NCI-H1694 (cell line): ENCODE measurements at places on chromosomes 3 and 15.

GRCh38 chr3:34727700-34728099 lies 911.6 kb upstream of the ARPP21 start:
- DNase-seq: no peak

DNA sequence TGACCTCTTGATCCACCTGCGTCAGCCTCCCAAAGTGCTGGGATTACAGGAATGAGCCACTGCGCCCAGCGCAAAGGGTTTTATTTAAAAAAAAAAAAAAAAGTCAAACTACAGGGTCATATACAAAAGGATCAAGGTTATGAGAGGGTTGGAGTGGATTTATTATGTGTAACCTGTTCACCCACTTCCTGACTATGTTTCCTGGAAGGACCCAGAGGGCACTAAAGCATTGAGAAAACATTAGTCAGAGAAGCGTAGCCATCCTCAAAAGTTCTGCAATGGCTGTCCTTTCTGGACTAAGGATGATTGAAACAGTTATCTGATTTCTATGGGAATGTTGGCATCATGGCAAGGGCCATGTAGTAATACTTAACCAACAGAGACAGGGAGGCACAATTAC lies 7.3 kb upstream of the SCAPER start:
- no peak for DNase-seq

GRCh38 chr3:192884777-192885773 lies 32.6 kb downstream of the MB21D2 start:
- DNase-seq: no peak

DNA sequence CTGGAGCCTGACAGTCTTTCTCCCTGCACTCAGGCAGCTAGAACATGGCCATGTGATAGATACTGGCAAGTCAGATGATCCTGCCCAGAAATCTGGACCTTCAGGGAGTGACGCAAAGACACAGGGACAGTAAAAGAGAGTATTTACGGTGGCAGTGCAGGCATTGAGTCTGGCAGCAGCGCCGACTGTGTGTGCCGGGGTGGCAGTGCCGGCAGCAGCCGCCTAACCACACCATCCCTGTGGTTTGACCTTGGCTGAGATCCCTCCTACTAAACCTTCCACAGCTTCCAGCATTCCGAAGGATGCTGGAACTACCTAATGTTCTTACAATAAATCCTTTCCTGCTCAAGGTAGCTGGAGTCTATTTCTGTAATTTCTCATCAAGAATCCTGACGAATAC lies 4.6 kb upstream of the TSPAN3 start:
- DNase-seq: no peak

- no peak for DNase-seq
These were observed 75.3 kb upstream of the HRH1 start for GRCh38 chr3:11078826-11079515.

DNA sequence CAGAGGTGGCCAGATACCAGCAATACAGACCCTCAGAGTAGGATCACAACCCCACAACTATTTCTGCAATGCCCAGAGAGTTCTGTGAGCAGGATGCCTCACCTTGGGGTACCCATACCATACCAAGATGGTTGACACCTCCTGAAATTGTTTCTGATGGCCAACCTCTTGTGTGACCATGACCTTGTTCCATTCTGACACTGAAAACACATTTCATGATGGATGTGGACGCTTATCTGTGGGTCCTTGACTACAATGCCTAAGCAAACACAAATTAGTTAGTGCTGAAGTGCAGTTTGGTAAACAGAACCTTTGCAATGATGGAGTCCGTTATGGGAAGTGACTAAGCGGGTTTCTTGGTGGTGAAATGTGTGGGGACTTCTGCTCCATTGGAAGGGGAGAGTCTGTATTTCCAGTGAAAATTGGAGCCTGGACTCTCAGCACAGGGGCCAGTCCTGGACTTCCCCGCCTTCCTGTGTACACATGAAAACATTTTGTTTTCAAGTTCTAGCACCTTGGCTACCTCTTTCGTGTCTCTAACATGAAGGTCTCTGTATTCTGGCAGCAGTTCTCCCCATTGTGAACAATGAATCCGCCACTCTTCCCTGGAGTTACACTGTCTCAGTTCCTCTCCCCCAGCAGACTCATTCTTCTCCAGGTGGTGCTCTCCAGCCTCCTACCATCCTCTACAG lies 106.2 kb downstream of the XXYLT1 start:
- DNase-seq: no peak

GRCh38 chr15:41913256-41913655 lies 19.4 kb upstream of the SPTBN5 start:
- DNase-seq: no peak

DNA sequence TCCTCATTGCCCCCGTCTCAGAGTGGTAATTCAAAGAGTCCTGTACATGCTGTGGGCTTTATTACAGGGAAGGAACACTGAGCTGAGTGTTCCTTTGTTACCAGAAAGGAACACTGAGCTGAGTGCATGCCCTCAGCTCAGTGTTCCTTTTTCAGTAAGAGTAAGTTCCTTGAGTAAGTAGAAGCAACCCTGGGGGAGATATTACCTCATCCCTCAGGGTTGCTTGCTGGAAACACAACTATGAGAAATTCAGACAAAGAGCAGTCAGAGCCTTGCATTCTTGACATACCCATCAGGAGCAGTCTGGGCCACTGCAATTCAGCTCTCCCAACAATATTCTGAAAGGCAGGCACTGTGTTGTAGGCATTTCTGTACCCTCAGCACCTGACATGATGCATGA lies 17.0 kb downstream of the CHRM5 start:
- no peak for DNase-seq

- no peak for DNase-seq
These were observed 89.3 kb downstream of the FOXP1 start for GRCh38 chr3:71494212-71494611.

DNA sequence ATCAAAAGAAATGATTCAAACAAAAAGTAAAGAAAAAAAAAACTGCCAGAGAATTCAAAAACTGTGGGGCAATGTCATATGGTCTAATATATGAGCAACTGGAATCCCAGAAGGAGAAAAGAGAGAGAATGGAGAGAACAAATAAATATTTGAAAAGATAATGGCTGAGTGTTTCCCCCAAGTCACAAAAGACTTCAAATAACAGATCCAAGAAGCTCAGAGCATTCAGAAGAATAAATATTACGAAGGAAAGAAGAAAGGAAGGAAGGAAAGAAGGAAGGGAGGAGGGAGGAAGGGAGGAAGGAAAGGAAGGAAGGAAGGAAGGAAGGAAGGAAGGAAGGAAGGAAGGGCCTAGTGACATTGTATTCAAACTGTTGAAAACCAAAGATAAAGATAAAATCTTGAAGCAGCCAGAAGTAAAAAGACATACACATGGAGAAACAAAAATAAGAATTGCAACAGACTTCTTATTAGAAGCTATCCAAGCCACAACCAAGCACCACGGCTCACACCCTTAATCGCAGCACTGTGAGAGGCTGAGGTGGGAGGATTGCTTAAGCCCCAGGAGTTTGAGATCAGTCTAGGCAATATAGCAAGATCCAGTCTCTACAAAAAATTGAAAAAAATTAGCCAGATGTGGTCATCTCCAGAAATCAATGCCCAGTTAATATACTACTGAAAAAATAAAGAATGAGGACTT lies 118.9 kb upstream of the IGSF10 start:
- no peak for DNase-seq

- no peak for DNase-seq
These were observed 44.9 kb upstream of the CCNL1 start for GRCh38 chr3:157204880-157205279.

- DNase-seq: no peak
These were observed 101.1 kb upstream of the RASGRP1 start for GRCh38 chr15:38665586-38666305.

DNA sequence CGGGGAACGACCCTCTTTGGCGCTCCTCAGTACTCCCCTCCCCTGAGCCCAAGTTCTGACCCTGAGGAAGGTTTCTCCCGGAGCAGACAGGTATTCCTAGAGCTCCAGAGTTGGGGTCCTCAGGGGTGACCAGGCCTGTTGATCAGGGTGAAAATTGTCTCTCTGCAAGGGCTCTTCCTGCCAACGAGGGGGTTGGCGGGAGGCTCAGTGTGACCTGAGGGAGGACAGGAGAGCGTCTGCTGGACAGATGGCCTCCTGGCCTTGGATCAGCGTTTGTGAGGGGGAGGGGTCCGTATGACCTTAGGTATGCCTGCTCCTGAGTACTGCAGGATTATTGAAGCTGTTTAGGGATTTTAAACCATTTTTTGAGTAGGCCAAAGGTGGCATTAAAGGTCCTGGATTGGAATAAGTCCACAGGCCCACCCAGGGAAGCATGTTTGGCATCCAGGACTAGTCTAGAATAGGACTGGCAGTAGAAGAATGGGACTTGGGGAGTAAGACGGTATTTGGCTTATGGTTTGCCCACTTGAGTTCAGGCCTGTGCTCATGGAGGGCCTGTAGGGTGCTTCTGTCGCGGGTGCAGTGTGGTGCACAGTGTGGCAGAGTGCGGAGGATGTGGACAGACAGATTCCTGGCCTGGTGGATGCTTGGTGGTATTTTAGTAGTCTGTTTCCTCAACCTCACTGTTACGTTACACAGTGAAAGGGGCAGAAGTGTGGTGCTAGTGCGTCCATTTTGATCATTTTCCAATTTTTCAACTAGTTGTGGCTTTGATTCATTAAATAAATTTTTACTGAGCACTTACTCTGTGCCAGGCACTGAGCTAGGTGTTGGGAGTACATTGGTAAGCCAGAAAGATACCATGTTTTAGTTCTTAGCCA lies 959 bp downstream of the ZNF592 start:
- no peak for DNase-seq
